Stimulated activated CD8-positive, alpha-beta memory T cell treated with anti-CD3 and anti-CD28 coated beads, Interleukin-15, amount 100 ng/mL, for 24 hours (primary cell): ENCODE measurements at places on chromosomes 11 and 22.

DNA sequence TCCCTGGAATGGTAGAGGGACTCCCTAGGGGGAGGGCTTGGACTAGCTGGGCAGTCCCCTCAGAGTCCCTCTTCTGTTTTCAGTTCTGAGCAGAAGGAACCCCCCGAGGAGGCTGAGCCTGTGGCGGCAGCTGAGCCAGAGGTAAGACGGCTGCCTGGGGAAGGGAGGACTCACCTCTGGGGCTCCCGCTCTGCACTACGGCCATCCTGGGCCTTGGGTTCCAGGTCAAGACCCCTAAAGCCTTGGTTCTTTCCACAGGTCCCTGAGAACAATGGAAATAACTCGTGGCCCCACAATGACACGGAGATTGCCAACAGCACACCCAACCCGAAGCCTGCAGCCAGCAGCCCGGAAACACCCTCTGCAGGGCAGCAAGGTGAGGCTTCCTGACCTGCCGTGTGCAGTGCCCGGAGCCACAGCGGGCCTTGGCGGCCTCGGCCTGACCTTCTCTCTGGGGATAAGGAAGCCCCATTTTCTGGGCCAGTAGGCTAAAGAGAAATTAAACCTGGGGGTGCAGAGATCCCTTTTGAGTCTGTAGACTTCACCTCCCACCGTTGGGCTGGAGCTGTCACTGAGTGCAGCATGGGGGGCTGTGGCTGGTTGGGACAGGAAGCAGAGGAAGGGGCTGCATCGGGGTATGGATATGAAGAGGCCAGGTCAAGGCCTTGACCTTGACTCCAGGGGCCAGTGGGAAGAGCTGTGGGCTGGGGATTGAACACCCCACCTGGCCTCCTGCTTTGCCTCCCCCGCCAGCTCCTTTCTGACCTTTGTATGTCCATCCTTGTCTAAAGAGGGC is 15.0 kb downstream of the INCENP start:
- no peak for DNase-seq

GRCh38 chr22:45418770-45419138 is 5.3 kb downstream of the RIBC2 start:
- no peak for DNase-seq

DNA sequence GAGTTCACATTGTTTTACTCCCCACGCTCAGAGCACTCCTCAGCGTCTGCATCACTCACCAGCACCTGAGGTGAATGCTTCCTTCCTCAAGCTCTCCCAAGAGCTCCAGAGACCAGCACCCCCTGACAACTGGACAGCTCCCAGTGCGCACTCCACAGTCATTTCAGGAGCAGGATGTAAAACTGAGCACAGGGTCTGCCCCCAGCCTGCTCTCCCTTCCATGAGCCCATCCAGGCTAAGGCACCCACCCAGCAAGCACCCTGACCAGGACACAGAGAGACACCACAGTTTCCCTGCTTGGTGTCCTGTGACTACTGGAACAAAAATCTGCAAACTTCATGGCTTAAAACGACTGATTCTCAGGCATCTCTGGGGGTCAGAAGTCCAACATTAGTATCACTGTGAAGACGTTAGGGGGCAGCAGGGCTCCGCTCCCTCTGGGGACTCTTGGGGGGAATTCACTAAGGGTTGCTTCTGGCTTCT is 3.3 kb downstream of the SCGB1D2 start:
- DNase-seq, result no peak

- DNase-seq, result no peak
Observed at GRCh38 chr11:131665344-131665968, 295.0 kb downstream of the NTM start.

- no peak for DNase-seq
Observed at GRCh38 chr22:29772170-29772641, 5.0 kb downstream of the UQCR10 start.

DNA sequence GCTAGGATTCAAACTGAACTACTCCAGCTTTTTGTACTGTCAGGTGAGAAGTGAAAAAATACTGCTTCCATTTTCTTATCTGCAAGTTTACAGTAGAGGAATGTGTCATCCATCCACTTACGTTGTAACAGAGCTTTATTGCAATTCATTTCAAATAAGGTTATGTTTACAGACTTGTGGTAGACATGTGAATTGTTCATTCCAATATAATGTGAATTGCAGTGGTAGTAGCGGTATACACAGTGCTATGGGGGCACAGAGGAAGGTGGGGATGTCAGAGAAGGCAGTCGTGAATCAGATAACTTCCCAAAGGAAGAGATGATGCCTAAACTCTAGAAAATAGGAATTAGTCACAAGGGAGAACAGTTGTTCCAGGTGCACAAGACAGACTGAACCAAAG is 42.5 kb downstream of the CEP57 start:
- DNase-seq, result no peak

- DNase-seq, result no peak
Observed at GRCh38 chr11:7252683-7253213, 1.0 kb downstream of the SYT9 start.

GRCh38 chr22:29480512-29481264 is 670 bp downstream of the NEFH start:
- DNase-seq, result no peak

DNA sequence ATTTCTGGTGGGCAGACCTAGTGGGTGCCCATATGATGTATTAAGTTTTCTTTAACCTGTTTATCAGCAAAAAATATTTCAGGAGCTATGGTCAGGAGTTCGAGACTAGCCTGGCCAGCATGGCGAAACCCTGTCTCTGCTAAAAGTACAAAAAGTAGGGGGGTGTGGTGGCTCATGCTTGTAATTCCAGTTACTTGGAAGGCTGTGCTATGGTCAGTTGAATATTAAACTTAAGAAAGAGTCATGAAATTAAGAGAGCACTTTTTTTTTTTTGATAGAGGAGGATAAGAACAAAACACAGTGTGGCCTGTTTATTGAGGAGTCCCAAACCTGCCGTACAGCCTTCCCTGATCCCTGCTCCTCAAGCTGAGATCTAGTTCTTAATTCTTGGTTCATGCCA is 29.8 kb downstream of the OR6Q1 start:
- DNase-seq, result no peak

DNA sequence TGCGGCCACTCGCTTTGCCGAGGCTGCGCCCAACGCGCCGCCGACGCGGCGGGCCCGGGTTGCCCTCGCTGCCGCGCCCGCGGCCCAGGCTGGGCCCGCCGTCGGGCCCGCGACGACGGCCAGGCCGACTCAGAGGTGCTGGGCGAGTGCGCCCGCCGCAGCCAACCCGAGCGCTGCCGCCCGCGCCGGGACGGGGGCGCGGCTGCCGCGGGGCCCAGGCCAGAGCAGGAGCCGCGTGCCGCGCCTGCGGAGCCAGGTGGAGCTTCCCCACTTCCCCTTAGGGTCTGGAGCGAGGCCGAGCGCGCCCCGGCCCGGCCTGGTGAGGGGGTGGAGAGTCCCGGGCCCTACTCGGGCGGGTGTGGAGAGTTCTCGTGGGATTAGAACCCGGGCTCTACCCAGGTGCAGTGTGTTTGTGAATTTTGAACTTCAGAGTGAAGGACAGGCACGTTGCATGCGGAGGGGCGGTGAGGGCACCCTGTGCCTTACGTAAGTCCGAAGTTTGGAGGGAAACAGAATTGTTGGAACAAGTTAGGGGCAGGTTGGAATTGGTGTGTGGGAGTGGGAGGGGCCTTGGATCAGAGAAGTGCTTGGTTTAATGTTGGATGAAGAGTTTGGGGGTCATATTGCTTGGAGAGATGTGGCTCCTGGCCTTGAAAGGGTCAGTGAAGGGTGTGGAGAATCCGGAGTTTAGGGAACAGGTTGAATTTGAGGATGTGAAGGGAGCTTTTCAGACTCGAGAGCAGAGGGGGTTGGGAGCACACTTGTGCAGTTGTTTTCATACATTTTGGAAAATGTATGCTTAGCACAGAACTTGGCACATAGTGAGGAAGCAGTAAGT is 697 bp downstream of the RNF169 start:
- DNase-seq, result peak; percentile 16

DNA sequence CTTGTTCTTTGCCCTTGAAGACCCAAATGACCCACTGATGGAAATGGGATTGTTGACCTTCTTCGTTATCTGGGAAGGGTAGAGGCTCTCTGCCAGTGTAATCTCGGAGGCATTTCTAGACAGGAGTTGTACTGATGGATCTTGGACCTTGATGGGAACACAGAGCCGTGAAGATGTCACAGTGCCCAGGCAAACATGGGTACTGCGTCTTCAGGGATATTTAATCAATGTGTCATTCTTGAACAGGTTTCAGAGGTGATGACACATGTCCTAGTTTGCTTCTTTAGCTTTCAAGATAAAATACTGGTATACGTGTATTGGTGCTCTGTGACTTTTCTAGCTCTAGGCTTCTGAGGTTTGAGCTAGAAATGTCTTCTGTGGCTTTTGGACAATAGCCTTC is 6.2 kb downstream of the LDLRAD3 start:
- no peak for DNase-seq

DNA sequence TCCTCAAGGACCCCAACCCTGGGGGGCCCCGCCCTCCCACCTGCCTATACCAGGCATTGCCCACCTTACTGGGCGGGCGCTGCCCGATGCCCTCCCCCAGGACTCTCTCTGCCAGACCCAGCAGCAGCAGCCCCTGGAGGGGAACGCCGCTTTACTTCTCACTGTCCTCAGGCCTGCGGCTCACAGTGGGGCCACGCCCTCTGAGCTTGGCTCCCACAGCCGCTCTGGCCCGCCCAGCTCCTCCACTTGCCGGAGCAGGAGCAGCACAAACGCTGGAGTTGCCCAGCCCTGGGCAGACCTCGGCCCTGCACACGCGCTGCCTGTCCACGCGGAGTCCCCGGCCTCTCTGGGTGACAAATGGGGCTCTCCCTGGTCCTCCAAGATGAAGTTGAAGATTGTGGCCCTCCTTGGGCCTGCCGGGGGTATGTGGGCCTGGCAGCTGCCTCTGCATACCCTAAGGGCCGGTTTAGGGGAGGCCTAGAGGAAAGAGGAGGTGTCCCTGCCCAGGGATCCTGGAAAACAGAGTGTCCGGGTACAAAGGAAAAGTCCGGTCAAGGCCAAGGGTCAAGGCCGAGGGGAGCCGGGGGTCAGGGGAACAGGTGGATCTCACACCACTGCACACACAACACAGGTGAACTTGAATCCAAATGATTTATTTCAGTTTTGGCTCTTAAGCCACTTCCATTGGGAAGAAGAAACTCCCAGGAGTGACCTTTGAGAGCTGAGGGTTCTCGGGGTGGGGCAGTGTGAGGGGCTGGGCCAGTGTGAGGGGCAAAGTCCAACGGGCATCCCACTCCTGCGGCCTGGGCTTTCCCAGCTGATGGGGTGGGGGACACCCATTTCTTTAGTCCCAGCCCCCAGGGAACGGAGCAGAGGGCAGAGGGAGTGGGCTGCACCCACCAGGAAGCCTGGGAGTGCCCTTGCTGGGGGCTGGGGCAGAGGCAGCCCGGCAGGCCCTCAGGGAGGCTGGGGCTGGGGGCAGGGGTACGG is 674 bp upstream of the BAIAP2L2 start:
- no peak for DNase-seq

DNA sequence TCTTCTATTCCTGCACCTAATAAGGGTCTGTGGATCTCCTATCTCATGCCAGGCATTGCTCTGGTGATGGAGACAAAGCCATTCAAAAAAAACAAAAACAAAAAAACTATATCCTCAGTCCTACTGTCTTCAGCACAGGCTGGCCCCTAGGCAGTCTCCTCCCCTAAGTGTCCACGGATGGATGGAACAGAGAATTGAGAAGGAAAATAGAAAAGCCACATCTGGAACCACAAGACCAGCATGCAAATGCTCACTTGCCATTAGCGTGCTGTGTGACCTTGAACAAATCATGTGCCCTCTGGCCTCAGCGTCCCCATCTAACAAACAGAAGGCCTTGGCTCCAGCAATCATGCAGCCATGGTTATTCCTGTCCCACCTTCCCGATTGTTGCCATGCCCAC is 32.7 kb upstream of the CD82 start:
- no peak for DNase-seq

DNA sequence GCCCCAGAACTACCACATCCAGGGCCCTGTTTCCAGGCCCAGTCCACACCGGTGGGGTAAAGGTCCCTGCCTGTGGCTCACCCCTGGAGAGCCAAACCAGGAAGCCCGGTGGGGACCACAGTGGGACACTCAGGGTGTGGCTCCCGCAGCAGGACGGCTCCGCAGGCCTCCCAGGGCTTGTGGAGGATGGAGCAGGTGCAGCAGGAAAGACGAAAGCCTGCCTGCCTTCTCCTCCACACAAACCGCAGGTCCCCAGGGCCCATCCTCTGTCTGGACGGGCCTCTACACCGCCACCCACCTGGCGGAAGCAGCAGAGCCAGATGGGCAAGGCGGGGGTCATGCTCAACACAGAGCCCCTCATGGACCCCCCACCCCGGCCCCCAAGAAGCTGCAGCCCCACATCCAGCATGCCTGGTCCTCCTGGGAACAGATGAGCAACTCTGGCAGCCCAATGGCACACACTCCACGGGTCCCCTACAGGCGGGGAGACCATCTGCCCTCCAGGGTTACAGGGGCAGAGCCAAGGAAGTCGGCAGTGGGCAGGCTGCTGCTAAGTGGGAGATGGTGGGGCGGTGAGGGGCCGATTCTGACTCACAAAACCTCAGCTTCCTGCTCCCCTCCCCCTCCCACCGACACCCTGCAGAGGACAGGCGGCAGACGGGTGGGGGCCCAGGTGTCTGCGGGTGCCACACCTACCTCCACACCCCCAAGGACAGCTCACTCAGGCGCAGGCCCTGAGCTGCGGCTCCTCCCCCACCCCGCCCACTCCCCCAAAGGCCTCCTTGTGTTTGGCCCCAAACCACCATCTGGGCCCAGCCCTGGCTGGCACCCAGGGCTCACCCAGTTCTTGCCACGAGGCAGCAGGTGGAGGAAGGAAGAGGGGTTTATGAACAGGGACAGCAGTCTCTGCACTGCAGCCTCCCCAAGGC is 5.2 kb downstream of the SBF1 start:
- DNase-seq, result peak; percentile 61

- no peak for DNase-seq
Observed at GRCh38 chr11:130157840-130158239, 1.7 kb upstream of the ST14 start.

DNA sequence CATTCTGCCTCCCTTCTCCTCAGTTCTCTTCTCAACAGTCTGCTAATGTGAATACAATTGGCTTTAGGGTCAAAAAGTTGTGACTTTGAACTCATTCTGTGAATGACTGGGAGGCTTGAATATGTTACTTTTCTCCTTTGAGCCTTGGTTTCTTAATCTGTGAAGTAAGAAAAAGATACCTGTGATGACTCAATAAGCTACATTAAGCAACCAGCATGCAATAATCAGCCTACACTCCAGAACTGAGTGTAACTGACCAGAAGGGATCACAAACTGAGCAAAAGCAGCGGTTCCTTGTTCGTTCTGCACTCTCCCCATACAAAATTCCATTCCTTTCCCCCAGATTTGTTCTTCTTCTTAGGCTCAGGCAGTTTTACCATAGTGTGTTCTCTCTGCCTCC is 23.4 kb downstream of the ZNF202 start:
- no peak for DNase-seq

GRCh38 chr11:72369743-72370142 is 64.6 kb downstream of the CLPB start:
- DNase-seq, result no peak

- DNase-seq, result no peak
Observed at GRCh38 chr11:9001736-9002135, 2.1 kb downstream of the NRIP3 start.

- no peak for DNase-seq
Observed at GRCh38 chr11:129141748-129142523, 50.2 kb downstream of the ARHGAP32 start.

GRCh38 chr11:45917286-45917622 is 423 bp downstream of the PEX16 start:
- no peak for DNase-seq
